ENCODE measurements at places on chromosomes 3 and 15.

DNA sequence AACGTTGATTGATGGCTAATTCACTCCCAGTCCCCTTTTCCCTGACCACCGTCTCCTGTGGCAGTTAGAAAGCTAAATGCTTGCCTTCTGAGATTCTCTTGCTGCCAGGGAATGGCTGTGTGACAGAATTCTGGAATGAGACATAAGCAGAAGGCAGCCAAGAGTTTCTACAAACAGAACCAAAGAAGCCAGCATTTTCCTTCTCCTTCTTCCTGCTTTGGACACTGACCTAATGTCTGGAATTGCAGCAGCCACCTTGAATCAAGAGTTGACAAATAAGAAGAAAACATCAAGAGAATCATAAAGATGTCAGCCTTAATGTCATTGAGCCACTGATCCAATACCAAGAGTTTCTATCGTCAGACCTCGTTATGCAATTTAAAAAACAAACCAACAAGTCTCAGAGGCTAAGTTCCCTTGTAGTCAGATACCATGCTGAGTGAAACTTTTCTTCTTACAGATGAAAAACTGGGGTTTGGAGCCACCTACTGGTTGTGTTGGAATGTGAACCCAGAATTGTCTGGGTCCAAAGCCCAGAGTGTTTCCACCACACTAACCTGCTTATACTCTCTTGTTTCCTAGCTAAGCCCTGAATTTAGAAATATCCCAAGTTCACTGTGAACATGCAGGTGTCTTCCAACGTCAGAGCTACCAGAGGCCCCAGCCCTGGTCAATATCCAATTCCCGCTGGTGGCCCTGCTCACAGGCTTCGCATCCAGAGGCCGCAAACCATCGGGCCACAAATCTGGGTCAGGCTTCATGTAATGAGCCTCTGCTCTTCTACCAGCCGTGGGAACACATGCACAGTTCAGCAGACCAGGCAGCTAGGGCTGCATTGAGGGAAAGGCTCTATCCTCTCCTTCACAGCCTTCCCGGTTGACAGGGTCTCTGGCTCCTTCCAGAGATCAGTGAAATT lies 42.5 kb downstream of the MCF2L2 start:
- peak; percentile 41 for DNase-seq

GRCh38 chr3:175093748-175094147 lies 234.6 kb downstream of the NAALADL2 start:
- DNase-seq = no peak

- DNase-seq = no peak
These were observed 19.5 kb downstream of the RAF1 start for GRCh38 chr3:12644331-12644937.

- no peak for DNase-seq
These were observed 234.5 kb upstream of the GAP43 start for GRCh38 chr3:115388811-115389210.

- no peak for DNase-seq
These were observed 12.3 kb upstream of the PLD1 start for GRCh38 chr3:171822431-171823106.
